ENCODE measurements at places on chromosomes 1 and 21.

GRCh38 chr1:207925210-207925609, 14.3 kb upstream of the CD34 start:
- no peak for DNase-seq

- no peak for DNase-seq
Observed at GRCh38 chr1:8718850-8719361, 98.5 kb downstream of the RERE start.

- DNase-seq, result no peak
Observed at GRCh38 chr1:27940870-27941560, 6.2 kb downstream of the SMPDL3B start.

DNA sequence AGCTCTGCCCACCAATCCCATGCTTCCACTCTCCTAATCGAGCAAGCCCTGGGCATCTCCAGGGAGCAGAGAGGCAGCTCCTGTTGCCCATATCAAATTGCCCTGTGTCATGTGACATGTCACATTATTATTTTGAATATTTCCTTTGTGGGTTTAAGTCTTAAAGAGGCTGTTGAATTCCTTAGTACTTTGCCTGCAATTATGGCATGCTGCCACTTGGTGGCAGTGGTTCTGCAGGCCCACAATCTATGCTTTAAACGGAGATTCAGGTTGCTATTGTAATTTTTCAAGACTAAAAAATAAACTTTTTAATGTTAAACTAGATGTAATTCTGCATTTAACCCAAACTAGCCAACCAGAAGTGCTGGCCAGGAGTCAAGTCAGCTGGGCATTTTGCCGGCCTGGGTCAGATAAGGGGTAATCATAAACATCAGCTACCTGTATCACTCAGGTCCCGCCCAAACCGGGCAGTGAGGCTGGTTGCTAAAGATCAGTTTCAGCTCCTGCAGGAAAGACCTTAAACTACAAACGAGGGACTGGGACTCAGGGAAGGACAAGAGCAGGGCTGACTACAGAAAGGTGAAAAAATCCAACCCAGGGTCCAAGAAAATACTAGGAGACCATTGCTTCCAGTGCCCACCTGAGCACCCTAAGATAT, 37.3 kb upstream of the ARHGEF16 start:
- DNase-seq, result no peak

DNA sequence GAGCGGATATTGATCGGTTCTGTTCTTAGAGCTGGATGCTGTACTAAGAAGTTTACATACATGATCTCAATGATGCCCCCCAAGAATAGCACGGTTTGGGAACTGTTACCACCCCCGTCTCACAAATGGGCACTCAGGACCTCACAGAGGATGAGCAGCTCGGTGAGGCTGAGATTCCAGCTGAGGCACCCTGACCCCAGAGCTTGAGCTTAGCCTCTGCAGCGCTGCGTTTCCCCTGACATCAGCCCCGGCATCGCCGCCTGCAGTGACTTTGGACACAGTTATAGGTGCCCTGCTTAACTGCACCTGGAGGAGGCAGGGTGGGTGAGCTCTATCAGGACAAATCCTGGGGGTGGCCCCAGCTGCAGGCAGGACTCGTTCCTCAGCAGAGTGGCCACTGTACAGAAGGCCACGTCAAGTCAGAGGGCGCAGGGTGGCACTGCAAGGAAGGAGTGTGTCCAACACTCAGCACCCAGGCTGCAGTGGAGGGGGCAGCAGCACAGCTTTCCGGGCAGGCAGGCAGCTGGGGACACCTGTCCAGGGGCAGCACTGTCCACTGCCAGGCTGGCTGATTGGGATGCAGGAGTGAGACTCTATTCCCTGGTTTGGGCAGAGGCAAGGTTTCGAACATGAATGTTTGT, 65.8 kb upstream of the ABCG1 start:
- DNase-seq, result no peak

GRCh38 chr1:54716299-54717047, 812 bp downstream of the TTC4 start:
- no peak for DNase-seq

All from stimulated activated CD4-positive, alpha-beta T cell treated with anti-CD3 and anti-CD28 coated beads, Interleukin-4, amount 100 ng/mL, for 4 hours (primary cell).